ENCODE measurements at places on chromosomes 12 and 14.

DNA sequence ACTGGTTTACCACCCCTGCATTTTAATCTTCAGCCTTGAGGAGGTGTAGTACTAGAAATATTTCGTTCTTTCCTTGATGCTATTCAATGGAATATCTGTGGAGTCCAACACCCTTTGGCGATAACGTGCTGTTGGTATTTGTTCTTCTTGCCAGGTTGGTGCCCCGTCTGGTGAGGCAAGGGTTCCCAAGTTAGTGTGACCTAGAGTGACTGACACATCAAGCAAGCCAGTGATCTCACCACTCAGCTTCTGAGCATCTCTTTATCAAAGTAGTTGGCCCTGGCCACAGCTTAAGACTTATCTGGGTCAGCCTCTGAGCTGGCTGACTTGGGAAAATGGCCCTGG is 60.2 kb downstream of the PLXNC1 start:
- DNase-seq = no peak

GRCh38 chr12:113874999-113875561 is 91.0 kb downstream of the RBM19 start:
- no peak for DNase-seq

DNA sequence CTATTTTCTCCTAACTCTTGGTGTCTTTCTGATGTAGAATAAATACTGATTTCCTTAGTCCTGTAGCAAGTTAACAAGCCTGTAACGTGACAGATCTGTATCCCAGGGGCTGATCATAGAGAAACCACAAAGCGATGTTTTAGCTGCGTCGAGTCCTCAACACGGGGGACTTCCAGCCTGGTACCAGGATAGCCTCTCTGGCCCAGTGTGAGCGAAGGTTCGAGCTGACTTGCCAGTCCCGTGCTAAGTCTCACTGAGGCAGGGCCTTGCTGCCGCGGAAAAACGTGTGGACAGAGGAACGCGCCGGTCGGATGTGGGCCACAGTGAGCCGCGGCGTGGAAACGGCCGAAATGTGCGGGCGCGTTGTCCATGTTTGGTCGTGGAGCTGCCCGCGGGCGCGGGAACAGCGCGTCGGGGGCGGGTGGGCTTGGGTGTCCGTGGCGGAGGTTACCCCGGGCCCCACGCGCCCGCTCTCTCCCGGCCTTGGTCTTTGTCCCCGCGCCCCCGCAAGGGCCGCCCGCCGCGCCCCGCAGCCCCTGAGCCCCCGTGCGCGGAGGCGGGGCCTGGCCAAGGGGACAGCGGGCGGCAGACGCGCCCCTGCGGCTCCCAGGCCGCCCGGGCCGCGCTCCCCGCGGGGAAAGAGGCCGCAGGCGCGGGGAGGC is 531 bp upstream of the EML1 start:
- no peak for DNase-seq

GRCh38 chr12:54029529-54030441 is 1.5 kb downstream of the HOXC6 start:
- DNase-seq = no peak

DNA sequence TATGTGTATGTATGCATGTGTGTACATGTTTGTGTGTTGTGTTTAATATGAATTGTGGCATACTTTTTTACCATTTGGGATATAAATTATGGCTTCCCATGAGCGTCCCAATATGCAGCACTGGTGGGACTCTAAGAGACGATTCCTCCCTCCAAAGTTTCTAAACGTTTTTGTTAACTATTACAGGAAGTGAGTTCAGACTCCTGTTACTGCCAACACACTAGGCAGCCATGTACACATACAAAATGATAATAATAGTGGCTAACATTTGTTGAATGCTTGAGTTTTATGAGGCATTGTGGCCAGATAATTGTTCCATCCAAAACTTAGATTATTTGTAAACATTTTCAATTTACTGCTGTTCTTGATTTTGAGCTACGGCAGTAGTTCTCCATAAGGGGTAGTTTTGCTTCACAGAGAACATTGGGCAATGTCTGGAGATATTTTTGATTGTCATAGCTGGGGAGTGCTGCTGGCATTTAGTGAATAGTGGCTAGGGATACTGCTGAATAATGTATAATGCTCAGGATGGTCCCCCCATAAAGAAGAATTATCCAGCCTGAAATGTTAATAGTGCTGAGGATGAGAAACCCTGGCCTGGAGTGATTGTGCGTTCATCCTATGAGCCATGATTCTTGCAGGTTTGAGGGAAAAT is 45.1 kb downstream of the ARID2 start:
- no peak for DNase-seq

All from non-pigmented ciliary epithelial cell (primary cell).